ENCODE measurements at places on chromosomes 2 and 18. TPM values are rescaled to one million over a fixed set of nuclear protein-coding genes. Genes with fewer than 3 reads are reported as not detected.

The CCDC102B gene
- 0.95 TPM for total RNA-seq

The ZDBF2 gene
- total RNA-seq: 10.9 TPM

The POMC gene
- total RNA-seq: 5.5 TPM

The TNP1 gene
- total RNA-seq: not detected

The PXDN gene
- total RNA-seq: 0.58 TPM

The ACAA2 gene
- total RNA-seq: 84.6 TPM

The SMIM21 gene
- total RNA-seq: not detected

The MAL gene
- 59.2 TPM for total RNA-seq

The RAMP1 gene
- total RNA-seq: 1.4 TPM

The GNAL gene
- 0.11 TPM for total RNA-seq

The FHOD3 gene
- not detected for total RNA-seq

GRCh38 chr2:240400371-240401161 is 34.9 kb upstream of the GPC1 start:
- H3K4me1 ChIP-seq: peaks cover 8% of the 10 kb centered on the region
- no peaks in the 10 kb centered on the region for H3K36me3 ChIP-seq
- DNase-seq: no peak
- peaks cover 3% of the 10 kb centered on the region for H3K27me3 ChIP-seq

DNA sequence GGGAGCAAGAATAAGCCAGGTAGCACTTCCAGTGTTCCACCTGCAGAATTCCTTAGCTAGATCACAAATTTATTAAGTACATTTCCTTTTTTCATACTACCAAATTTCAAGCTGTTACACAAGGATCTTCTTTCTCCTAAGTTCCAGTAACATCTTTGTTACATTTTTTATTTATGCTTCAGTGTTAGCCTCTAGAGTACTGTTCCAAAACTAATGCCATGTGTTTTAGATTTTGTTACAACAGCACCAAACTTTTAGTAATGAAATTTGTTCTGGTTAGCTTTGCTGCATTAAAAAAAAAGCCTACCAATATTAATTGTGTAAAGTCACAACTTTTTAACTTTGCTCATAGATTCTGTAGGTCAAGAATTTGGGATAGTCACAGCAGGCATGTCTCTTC is 161.1 kb downstream of the CAMKMT start:
- no peak overlapping the region for H3K27ac ChIP-seq
- no peak for DNase-seq
- H3K4me1 ChIP-seq: no peaks in the 10 kb centered on the region
- no peak overlapping the region for H3K4me3 ChIP-seq
- H3K27me3 ChIP-seq: no peaks in the 10 kb centered on the region

GRCh38 chr2:11368059-11368572 is 23.7 kb upstream of the ROCK2 start:
- no peak overlapping the region for H3K27ac ChIP-seq
- H3K36me3 ChIP-seq: no peaks in the 10 kb centered on the region
- no peak overlapping the region for H3K4me3 ChIP-seq
- H3K27me3 ChIP-seq: peaks cover 2% of the 10 kb centered on the region
- DNase-seq: no peak

DNA sequence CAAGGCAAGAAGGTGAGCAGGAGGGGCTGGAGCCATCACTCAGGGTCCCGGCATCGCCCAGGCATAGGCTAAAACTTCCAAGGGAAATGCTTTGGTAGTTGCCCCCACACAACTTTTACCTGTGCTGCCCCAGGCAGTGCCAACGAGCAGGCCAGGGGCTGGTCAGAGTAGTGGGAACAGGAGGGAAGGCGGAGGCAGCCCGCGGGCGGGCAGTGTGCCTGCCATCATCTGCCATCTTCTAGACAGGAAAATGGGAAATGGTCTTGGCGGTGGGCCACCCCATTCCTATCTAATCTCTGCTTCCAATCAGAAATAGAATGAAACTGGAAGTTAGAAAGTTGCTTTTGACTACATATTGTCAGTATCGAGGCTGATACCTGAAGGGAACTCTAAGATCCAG is 26.0 kb upstream of the LYPD6B start:
- H3K4me1 ChIP-seq: no peaks in the 10 kb centered on the region
- no peak for DNase-seq
- H3K36me3 ChIP-seq: no peaks in the 10 kb centered on the region
- no peak overlapping the region for H3K4me3 ChIP-seq

DNA sequence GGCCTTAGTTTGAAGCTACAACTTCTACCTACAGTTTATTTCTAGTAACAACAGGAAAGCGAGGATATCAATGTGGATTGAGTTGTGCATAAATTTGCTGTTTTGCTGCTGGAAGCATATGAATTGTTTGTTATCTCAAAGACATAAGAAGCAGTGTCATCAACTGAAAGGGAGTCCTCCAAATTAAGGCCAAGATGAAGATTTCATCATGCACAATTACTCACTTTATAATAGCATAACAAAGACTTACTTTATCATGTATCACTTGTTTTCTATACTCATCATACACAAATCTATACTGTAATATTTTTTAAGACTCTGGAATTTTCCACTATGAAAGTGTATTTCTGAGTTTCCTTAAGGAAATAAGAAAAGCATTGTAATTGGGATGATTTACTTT is 136.1 kb upstream of the FANCL start:
- H3K4me1 ChIP-seq: peaks cover 10% of the 10 kb centered on the region
- DNase-seq: no peak
- no peak overlapping the region for H3K4me3 ChIP-seq
- no peaks in the 10 kb centered on the region for H3K36me3 ChIP-seq
- H3K27ac ChIP-seq: no peak overlapping the region

GRCh38 chr2:238009563-238009962 is 42.7 kb downstream of the UBE2F start:
- H3K4me3 ChIP-seq: peak overlapping the region; percentile 46
- no peaks in the 10 kb centered on the region for H3K27me3 ChIP-seq
- peaks cover 57% of the 10 kb centered on the region for H3K4me1 ChIP-seq
- no peak for DNase-seq
- peak overlapping the region; percentile 93 for H3K27ac ChIP-seq
- H3K36me3 ChIP-seq: peaks cover 52% of the 10 kb centered on the region

GRCh38 chr2:122754561-122754960 is 999.1 kb downstream of the TSN start:
- no peak overlapping the region for H3K4me3 ChIP-seq
- H3K36me3 ChIP-seq: no peaks in the 10 kb centered on the region
- H3K27me3 ChIP-seq: no peaks in the 10 kb centered on the region
- no peaks in the 10 kb centered on the region for H3K4me1 ChIP-seq
- H3K27ac ChIP-seq: no peak overlapping the region

DNA sequence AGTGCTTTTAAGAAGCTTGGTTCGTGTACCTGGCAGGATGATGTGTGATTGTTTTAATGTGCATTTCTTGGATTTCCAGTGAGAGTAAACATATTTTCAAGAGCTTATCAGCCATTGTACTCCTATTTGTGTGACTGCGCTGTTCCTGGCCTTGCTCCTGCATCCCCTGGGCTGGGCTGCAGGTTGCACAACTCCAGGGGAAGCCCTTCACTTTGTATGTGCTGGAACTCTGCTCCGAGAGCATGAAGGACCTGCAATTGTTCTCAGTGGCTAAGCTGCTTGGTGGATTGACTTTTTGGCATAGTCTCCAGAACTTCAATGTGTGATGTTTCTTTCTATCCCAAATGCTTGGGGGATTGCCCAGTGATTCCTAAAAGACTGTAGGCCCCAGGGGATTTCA is 18.8 kb downstream of the ATP6V1C2 start:
- H3K4me3 ChIP-seq: no peak overlapping the region
- peaks cover 4% of the 10 kb centered on the region for H3K27me3 ChIP-seq
- H3K4me1 ChIP-seq: peaks cover 3% of the 10 kb centered on the region
- H3K27ac ChIP-seq: no peak overlapping the region
- no peak for DNase-seq

GRCh38 chr2:238467792-238468191 is 41.1 kb downstream of the ASB1 start:
- peaks cover 16% of the 10 kb centered on the region for H3K36me3 ChIP-seq
- no peak overlapping the region for H3K4me3 ChIP-seq
- DNase-seq: no peak

DNA sequence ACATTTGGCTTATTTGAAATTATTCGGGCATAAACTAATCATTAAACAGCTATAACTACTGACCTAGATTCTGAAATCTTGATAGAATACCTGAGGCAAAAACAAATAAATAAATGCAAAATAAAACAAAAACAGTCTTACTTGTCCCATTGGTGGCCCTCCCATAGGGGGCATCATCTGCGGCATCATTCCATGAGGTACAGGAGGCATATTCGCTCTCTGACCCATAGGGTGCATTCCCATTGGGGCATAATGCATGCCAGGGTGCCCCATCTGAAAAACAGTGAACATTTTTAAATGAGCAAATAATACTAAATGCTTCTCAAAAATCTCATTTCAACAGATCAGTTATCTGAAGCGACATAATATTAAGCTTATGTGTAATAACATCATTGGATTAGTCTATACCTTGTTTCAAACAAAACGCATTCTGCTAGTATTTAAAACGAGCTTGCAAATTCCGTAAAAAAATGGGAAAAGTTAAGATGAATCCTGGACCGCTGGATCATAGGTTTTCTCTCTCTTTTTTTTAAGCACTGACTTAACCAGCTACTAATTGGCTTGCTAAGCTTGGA is 1.3 kb downstream of the PRPF40A start:
- peaks cover 54% of the 10 kb centered on the region for H3K36me3 ChIP-seq
- H3K4me1 ChIP-seq: peaks cover 54% of the 10 kb centered on the region
- no peaks in the 10 kb centered on the region for H3K27me3 ChIP-seq

DNA sequence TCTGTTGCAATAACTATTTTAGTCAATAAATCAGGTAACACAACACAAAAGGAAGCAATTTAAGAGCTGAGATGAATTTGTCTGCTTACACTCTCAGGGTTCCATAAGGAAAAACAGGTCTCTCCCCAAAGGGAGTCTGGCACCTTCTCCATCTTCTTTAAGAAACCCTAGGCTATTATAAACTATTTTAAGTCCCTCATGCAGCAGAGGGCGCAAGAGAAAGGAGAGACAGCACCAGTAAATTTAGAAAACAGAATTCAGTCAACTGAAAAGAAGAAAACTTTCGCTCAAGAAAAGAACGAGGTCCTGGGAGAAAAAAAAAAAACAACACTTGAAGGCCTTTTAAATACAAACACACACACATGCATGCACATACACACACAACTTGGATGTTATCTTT is 19.1 kb downstream of the SULT1C4 start:
- no peaks in the 10 kb centered on the region for H3K4me1 ChIP-seq
- no peak overlapping the region for H3K4me3 ChIP-seq
- no peaks in the 10 kb centered on the region for H3K27me3 ChIP-seq
- no peak overlapping the region for H3K27ac ChIP-seq
- H3K36me3 ChIP-seq: peaks cover 1% of the 10 kb centered on the region

GRCh38 chr2:197814526-197814925 is 10.1 kb downstream of the PLCL1 start:
- no peak for DNase-seq
- H3K27me3 ChIP-seq: no peaks in the 10 kb centered on the region
- no peak overlapping the region for H3K27ac ChIP-seq
- H3K4me3 ChIP-seq: no peak overlapping the region
- H3K36me3 ChIP-seq: peaks cover 2% of the 10 kb centered on the region

DNA sequence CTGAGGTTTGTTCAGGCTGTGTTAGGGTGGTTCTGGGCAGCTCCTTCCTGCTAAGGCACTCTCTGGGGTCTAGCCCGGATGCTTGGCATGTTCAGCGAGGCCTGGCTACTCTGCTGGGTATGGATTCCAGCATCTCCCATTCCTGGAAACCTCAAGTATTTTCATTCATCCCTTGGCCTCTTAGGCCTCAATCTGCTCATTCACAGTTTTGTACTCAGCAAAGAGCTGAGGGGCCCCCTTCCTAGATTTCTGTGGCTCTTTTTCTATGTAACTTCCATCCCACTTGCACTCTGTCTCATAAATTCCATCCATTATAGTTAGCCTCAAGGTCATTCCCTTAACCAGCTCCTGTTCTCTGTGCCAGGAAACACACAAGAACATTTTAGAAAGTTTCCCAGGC is 798.8 kb upstream of the HS6ST1 start:
- H3K27me3 ChIP-seq: no peaks in the 10 kb centered on the region
- no peaks in the 10 kb centered on the region for H3K4me1 ChIP-seq
- H3K36me3 ChIP-seq: no peaks in the 10 kb centered on the region
- H3K4me3 ChIP-seq: no peak overlapping the region
- no peak overlapping the region for H3K27ac ChIP-seq

GRCh38 chr2:176175709-176176607 is 12.5 kb upstream of the HOXD1 start:
- no peak overlapping the region for H3K27ac ChIP-seq
- DNase-seq: no peak
- peaks cover 17% of the 10 kb centered on the region for H3K4me1 ChIP-seq
- H3K27me3 ChIP-seq: peaks cover 85% of the 10 kb centered on the region

- no peak overlapping the region for H3K27ac ChIP-seq
- no peaks in the 10 kb centered on the region for H3K36me3 ChIP-seq
- no peaks in the 10 kb centered on the region for H3K4me1 ChIP-seq
- no peak for DNase-seq
Measured at GRCh38 chr2:223532712-223533111, 69.4 kb downstream of the SCG2 start.

GRCh38 chr2:14628901-14629300 is 3.6 kb upstream of the LRATD1 start:
- peaks cover 18% of the 10 kb centered on the region for H3K27me3 ChIP-seq
- H3K27ac ChIP-seq: no peak overlapping the region
- H3K4me1 ChIP-seq: peaks cover 3% of the 10 kb centered on the region
- H3K36me3 ChIP-seq: peaks cover 3% of the 10 kb centered on the region
- DNase-seq: no peak
- no peak overlapping the region for H3K4me3 ChIP-seq

- H3K27ac ChIP-seq: no peak overlapping the region
- peaks cover 2% of the 10 kb centered on the region for H3K27me3 ChIP-seq
- DNase-seq: no peak
- H3K4me3 ChIP-seq: no peak overlapping the region
- peaks cover 1% of the 10 kb centered on the region for H3K4me1 ChIP-seq
Measured at GRCh38 chr2:173159791-173160463, 84.3 kb downstream of the MAP3K20 start.

DNA sequence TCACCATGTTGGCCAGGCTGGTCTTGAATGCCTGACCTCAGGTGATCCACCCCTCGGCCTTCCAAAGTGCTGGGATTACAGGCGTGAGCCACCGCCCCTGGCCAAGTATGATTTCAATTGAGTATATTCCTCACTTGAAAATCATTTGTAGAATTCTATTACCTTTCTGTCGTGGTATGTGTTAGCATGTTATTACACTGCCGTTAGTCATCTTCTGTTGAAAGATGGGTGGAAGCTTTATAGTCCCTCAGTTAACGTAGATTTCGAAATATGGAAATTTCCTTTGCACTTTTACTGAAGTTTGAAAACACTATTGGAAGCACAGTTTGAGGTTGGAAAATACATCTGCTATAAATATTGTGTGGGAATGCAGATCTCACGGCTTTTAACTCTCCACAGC is 14.7 kb downstream of the NIFK start:
- peak overlapping the region; percentile 21 for H3K27ac ChIP-seq
- peaks cover 1% of the 10 kb centered on the region for H3K36me3 ChIP-seq
- no peaks in the 10 kb centered on the region for H3K27me3 ChIP-seq
- H3K4me1 ChIP-seq: peaks cover 17% of the 10 kb centered on the region
- DNase-seq: no peak
- no peak overlapping the region for H3K4me3 ChIP-seq

- H3K27ac ChIP-seq: peak overlapping the region; percentile 51
- H3K4me1 ChIP-seq: peaks cover 64% of the 10 kb centered on the region
- DNase-seq: no peak
- no peaks in the 10 kb centered on the region for H3K36me3 ChIP-seq
- H3K27me3 ChIP-seq: no peaks in the 10 kb centered on the region
Measured at GRCh38 chr2:28448793-28449100, 47.1 kb upstream of the PLB1 start.

GRCh38 chr18:8140841-8141501 is 468.3 kb upstream of the RAB12 start:
- no peak overlapping the region for H3K4me3 ChIP-seq
- H3K4me1 ChIP-seq: no peaks in the 10 kb centered on the region
- H3K36me3 ChIP-seq: no peaks in the 10 kb centered on the region
- no peak overlapping the region for H3K27ac ChIP-seq
- no peaks in the 10 kb centered on the region for H3K27me3 ChIP-seq

- no peaks in the 10 kb centered on the region for H3K36me3 ChIP-seq
- no peak for DNase-seq
- no peaks in the 10 kb centered on the region for H3K27me3 ChIP-seq
- no peak overlapping the region for H3K4me3 ChIP-seq
Measured at GRCh38 chr18:46314011-46314410, 209.8 kb downstream of the HAUS1 start.
